ENCODE measurements at places on chromosomes 16 and 17.

DNA sequence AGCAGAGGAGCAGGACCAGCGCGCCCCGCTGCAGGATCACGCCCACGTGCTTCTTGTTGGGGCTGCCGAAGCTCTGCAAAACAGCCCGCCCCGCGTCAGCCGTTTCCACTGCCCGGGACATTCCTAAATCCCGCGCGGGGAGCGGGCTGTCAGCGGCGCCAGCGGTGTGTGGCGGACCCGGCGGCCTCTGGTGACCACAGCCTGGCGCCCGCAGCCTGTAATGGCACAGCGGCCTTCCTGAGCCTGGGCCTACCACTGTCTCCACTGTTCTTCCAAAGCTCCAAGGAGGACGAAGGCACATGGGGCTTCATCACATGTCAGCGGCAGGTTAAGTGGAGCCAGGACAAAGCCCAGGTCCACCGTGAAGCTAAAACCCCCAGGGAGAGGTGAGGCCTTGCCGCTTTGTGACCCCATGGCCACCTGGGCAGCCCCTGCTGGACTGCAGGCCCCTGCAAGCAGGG, 2.5 kb downstream of the SLC47A2 start:
- DNase-seq = no peak

DNA sequence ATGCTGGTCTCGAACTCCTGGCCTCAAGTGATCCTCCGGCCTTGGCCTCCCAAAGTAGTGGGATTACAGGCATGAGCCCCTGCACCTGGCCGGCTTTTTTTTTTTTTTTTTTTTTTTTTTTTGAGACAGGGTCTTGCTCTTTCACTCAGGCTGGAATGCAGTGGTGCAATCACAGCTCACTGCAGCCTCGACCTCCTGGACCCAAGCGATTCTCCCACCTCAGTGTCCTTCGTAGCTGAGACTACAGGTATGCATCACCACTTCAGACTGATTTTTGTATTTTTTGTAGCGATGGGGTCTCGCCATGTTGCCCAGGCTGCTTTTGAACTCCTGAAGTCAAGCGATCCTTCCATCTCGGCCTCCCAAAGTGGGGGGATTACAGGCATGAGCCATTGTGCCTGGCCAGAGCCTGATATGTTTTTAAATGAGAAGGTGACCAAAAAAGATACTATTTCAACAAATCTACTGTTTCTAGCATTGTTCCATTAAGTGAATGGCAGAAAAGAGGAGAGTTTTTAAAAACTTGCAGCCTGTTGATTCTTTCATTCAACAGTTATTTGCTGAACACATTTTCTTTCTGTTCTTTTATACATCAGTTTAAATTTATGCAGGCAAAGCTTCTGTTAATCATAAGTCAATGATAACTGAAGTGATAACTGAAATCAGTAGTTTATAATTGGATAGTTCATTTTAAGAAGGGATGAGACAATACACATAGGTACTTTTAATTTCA, 3.2 kb upstream of the SRSF1 start:
- DNase-seq = no peak

GRCh38 chr16:72836181-72836580, 211.7 kb downstream of the ZFHX3 start:
- no peak for DNase-seq

- DNase-seq = no peak
Observed at GRCh38 chr17:11238705-11239104, 2.3 kb upstream of the SHISA6 start.

GRCh38 chr16:2008631-2009163, 924 bp downstream of the ZNF598 start:
- DNase-seq = peak; percentile 57

GRCh38 chr17:76014100-76014924, 12.8 kb downstream of the EVPL start:
- peak; percentile 75 for DNase-seq

- DNase-seq = no peak
Observed at GRCh38 chr17:74798239-74798707, 22.1 kb upstream of the NAT9 start.

- no peak for DNase-seq
Observed at GRCh38 chr17:78882540-78883088, 20.4 kb downstream of the CEP295NL start.

GRCh38 chr16:48963306-48963705, 318.3 kb downstream of the CBLN1 start:
- DNase-seq = no peak

Data from fibroblast of pulmonary artery (primary cell).